Fibroblast of skin of back (primary cell): ENCODE measurements at places on chromosomes 16 and 17.

- no peak for DNase-seq
Measured at GRCh38 chr17:17541640-17542001, 45.4 kb upstream of the RASD1 start.

GRCh38 chr16:3599922-3600321, 11.5 kb downstream of the SLX4 start:
- DNase-seq = no peak

GRCh38 chr16:10992797-10993196, 48.4 kb downstream of the CLEC16A start:
- peak; percentile 82 for DNase-seq

DNA sequence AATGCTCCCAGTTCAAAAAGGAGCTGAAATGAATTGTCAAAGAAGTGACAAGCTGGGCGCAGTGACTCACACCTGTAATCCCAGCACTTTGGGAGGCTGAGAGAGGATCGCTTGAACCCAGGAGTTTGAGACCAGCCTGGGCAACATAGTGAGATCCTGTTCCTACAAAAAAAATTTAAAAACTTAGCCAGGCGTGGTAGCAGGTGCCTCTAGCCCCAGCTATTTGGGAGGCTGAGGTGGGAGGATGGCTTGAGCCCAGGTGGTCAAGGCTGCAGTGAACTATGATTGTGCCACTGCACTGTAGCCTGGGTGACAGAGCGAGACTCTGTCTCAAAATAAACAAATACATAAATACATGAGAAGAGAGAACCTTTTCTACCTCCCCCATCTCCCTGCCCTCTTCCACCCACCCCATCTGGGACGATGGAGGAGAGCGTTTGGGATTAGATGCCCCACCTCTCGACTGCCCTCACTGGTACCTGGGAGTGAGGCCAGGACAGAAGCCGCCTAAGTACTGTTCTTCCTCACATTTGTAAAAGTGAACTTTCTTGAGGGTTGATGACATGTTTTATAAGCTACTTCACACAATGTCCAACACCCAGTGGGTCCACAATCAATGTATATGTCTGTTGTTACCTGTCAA, 2.4 kb downstream of the IL4R start:
- no peak for DNase-seq

- no peak for DNase-seq
Measured at GRCh38 chr17:75843577-75844529, at the start of gene UNC13D. Gene UNC13D (minus strand): TSS chr17:75844404. CDS start chr17:75844337, 67 bp downstream.

DNA sequence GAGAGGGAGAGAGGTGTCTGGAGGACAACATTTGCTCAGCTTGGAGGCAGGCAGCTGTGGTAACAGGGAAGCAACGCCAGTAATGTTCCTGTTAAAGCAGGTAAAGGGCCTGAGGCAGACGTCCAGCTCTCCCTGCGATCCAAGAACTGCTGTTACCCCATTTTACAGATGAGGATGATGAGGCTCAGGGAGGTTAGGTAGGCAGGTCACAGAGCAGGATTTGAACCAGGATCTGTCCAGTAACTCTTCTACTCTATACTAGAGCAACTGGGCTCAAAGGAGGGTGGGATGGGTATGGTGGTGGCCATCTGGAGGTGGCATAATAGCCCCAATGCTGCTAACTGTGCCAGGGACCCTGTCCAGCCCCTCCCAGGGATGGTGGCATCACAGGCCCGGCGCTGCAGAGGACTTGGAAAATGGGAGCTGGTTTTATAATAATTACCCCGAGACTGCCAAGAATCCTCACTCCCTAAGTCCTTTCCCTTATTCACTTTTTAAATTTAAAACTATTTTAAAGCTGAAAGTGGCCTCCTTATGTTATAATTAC, 12.0 kb downstream of the CA7 start:
- no peak for DNase-seq

DNA sequence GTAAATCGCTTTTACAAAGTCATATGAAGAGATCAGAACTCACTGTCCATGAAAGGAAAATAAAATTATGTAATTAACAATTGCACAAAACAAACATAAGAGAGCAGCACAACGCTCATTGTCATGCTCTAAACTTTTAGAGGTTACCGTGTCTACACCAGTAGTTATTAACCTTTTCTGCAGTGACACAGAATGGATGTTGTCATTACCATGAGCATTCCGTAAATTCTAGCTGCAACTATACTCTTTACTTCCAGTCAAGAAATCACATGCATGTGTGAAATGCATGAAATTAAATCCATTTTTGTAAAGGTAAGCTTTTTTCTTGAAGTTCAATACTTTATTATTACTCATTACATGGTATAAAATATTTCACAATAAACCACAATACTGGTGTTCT, 38.2 kb downstream of the USP32 start:
- no peak for DNase-seq

GRCh38 chr17:45143767-45144198, 4.5 kb upstream of the HEXIM1 start:
- peak; percentile 90 for DNase-seq

GRCh38 chr16:72924537-72924926, 123.4 kb downstream of the ZFHX3 start:
- DNase-seq = no peak

GRCh38 chr17:8847891-8848290, 19.6 kb downstream of the PIK3R6 start:
- DNase-seq = no peak

DNA sequence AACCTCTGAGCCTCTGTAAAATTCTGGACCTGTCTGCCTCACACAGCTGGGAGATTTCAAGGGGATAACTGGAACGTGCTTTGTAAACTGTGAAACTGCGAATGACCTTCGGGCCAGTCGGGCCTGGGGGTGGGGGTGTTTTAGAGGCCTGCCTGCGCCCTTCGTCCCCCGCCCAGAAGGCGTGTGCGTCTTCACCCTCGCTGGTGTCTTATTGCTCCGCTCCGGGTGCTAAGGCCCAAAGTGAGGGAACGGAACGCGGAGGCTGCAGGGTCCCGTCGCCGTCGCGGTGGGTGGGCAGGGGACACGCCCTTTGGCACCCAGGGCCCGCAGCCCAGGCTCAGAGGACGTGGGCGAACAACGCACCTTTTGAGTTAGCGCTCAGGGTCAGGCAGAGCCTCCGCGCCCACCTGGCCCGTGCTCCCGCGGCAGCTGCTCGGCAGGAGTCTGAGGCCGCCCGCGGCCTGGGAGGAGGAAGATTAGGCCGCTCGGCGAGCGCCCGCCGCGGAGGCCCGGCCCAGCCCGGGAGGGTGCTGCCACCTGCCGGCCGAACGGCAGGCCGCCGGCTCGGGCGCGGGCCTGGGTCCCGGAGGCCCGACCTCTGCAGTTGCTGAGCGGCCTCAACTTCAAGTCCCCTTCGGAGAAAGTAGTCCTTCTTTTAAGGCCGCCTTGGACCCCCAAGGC, 29.7 kb downstream of the DCAKD start:
- DNase-seq = peak; percentile 62

DNA sequence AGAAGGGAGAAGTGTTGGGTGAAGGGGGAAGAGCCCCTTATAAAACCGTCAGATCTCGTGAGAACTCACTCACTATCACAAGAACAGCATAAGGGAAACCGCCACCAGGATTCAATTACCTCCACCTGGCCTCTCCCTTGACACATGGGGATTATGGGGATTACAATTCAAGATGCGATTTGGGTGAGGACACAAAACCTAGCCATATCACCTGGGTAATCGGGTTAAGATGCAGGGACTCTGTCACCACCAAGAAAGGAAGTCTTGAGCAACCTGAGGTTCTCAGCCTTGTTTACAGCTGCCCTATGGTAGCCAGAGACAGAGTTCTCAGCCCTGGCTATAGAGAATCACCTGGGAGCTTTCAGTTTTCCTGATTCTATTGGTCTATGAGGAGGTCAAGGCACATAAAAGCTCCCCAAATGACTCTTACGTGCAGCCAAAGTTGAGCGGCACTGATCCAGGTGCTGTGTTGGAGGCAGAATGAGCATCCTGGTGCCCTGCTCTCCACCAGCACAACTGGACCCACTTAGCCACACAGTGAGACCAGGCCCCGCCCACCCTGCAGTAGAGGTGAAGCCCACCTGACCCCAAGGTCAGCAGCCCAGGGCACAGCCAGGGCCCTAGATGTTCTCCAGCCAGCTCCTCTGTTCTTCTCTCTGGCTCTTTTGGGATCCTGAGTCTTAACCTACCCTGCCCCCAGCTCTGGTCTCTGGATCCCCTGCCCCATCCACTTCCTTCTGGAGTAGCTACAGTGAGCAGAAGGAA, 138.5 kb upstream of the CDH5 start:
- DNase-seq = no peak

DNA sequence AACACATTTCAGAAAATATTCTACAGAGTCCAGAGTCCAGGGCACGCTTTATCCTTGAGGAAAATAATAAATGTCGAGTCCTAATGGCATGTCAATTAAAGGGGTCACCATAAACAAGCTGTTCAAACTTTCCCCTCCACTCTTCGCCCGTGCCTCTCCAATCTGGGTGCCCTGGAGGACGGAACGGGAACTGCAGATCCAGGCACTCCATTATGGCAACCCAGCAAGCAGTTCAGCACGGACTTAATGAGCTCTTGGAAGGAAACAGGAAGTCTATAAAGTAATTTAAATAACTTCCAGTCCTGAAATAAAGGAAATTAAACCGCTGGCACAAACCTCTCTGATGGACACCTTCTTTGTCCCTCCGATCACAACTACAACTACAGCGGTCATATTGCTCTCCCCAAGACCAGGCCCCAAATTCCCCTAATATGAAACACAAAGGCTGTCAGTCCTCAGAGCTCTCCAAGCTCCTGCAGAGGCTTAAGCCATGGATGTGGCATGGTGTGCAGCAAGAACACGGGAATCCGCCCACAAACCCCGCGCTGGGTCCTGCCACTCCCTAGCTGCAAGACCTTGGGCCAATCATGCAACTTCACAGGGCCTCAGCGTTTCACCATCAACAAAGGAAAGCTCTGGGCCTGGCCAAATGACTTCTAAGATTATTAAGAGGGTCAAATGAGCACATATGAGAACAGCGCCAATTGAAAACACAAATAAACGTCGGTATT, 52.6 kb downstream of the ZFHX3 start:
- DNase-seq = no peak

GRCh38 chr17:29766796-29767327, 144.2 kb upstream of the CORO6 start:
- DNase-seq = no peak

GRCh38 chr16:48555597-48556242, 54.3 kb downstream of the N4BP1 start:
- DNase-seq = no peak

GRCh38 chr16:3864562-3864961, 16.0 kb downstream of the CREBBP start:
- no peak for DNase-seq

- no peak for DNase-seq
Measured at GRCh38 chr17:29573871-29574731, 5.6 kb downstream of the TP53I13 start.

- peak; percentile 8 for DNase-seq
Measured at GRCh38 chr16:47965439-47965838, 190.4 kb downstream of the ABCC12 start.

DNA sequence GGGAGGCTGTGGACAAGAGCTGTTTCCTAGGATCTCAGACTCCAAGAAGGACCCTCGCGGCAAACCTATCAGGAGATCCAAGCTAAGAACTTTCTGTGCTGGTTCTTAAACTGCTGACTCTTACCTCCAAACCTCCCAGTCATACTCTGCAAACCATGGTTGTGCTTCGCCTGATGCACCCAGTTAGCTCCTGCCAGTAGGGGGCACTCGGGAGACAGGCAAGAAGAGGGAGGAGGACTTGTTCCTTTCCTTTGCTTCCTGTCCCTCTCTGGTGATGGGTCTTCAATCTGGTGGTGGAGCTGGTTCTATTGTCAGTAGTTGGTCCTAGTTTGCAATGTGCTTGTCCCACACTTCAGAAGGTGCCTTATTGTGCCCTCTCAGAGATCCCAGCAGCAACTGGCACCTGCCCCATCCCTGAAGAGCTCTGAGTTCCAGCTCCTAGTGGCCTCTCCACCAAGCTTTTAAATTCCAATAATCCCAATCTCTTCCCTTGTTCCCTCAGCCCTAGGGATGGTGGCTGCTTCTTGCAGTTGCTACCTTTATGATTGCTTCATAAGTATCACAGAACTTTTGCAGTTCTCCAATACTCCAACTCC, 113.5 kb upstream of the RPL38 start:
- peak; percentile 72 for DNase-seq

GRCh38 chr16:11374255-11374654, 29.0 kb downstream of the RMI2 start:
- no peak for DNase-seq

- DNase-seq = no peak
Measured at GRCh38 chr16:56679818-56680217, 2.5 kb upstream of the MT1X start.

DNA sequence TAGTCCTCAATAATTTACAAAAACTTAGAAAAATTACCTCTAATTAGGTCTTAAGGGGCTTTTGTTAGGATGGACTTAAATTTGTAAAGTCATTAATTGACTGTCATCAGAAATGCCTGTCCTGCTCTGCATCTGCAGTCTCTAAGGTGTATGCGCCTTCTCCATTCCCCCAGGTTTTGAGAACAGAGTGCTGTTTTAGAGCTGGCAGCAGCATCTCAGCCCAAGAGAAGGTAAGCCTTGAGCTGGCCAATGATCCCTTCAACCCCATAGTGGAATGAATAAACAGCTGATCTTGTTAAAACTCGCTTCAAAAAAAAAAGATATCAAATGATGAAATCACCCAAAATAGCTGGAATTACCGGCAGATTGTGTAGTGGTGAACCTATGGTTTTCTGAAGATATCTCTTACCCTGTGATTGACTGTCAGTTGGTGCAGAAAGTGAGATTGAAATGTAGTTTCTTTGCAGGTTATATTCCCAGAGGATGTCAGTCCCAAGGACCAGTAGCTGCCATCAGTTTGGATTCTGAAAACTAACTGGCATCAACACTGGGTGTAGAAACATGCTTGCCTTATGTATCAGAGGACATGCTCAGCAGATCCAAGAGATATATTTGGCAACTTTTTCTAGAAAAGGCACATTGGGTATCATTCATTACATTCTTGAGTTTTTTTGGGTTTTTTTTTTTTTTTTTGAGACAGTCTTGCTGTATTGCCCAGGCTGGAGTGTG, 25.7 kb downstream of the TRPV2 start:
- no peak for DNase-seq

DNA sequence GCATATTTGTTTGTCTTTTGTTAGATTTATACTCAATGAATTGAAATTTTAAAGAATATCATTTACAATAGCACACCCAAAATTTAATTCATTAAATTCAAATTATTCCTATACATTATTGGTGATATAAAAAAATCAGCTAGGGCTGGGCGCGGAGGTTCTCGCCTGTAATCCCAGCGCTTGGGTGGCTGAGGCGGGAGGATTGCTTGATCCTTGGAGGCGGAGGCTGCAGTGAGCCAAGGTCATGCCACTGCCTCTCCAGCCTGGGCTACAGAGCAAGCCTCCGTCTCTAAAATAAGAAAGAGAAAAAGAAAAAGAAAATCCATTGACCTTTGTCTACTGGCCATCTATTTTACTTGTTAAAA, 4.5 kb upstream of the PRDM7 start:
- DNase-seq = no peak
